ENCODE measurements at places on chromosomes 5 and 9.

- no peak for DNase-seq
Observed at GRCh38 chr5:76457674-76458485, 54.8 kb downstream of the IQGAP2 start.

- DNase-seq: no peak
Observed at GRCh38 chr9:32234451-32234850, 150.0 kb upstream of the ACO1 start.

DNA sequence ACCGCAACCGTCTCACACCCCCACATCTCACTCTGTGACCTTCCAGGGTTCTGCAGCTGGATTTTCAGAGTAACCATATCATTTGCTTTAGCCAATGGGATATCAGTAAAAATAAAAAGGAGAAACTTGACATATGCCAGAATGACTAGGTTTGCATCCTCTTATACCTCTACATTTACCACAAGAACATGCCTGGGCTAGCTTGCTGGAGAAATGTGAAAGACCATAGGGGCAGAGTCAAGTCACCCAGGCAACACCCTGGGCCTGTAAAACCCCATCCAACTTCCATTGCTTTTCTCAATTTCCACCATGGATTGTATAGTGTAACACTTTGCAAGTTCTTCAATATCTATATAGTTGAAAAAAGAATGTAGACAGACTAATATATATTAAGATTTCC lies 731.1 kb downstream of the PTPRD start:
- no peak for DNase-seq

- no peak for DNase-seq
Observed at GRCh38 chr5:132807163-132807838, 5.8 kb upstream of the SOWAHA start.

- DNase-seq: no peak
Observed at GRCh38 chr9:94210616-94211603, 48.2 kb upstream of the ZNF169 start.

DNA sequence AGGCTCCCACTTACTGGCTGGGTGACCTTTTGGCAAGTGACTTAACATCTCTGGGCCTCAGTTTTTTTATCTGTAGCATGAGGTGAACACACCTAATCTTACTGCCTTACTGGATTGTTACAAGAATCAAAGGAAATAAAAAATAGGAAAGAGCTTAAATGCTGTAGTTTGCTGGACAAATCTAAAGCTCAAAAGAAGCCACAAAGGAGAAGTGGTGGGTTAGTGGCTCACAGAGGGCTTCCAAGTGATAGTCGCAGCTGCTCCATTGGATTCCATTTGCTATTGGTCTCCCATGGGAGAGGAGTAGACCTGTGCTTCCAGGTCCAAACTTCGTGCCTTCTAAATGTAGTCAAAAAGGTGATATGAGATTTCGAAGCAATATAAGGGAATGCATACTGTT lies 123.6 kb downstream of the SEMA6A start:
- DNase-seq: no peak

DNA sequence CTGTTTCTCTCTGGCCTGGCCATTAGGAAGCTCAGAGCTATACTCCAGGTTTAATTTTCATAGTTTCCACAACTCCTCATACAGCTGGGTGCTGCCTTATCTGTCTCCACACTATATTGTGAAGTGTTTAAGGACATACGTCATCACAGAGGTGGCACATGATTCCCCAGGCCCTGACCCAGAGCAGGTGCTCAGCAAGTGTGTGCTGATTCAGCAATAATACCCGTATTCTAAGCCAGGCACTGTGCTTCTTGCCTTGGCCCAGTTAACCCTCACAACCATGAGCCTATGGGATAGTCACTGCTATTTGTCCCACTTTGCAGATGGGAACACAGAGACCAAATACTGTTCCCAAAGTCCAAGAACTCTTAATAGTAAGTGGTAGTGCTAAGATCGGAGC lies 93.5 kb upstream of the SMIM23 start:
- no peak for DNase-seq
